ENCODE measurements at places on chromosomes 13 and 19.

DNA sequence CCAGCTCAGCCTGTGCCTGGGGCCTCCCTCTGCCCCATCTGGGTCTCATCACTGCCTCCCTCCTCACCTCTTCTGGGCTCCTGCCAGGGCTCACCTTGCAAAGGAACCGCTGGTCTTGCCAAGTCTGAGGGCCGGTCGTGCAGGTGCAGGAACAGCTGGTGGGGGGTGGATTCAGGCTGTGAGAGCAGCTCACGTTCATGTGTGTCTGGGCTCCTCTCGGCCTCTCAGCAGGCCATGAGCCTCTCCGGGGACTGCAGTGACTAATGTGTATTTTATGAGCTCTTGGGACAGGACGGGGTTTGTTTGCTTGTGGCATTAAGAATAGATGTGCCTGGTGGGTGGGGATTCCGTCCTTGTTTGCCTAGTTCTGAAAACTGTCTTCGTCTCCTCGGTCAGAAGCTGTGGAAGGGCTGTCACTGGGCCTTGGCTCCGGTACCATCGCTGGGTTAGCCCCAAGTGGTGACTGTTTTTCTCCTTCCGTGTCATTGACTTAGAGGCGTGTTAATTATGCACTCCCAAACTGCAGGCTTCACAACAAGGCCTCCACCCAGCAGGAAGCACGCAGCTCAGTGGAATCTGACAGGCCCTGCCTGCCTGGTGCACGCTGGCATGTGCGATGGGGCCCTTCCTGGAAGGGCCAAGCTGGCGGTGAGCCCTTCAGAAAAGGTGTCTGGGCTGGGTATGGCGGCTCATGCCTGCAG lies 77.6 kb downstream of the KDM4B start:
- DNase-seq, result peak; percentile 36

DNA sequence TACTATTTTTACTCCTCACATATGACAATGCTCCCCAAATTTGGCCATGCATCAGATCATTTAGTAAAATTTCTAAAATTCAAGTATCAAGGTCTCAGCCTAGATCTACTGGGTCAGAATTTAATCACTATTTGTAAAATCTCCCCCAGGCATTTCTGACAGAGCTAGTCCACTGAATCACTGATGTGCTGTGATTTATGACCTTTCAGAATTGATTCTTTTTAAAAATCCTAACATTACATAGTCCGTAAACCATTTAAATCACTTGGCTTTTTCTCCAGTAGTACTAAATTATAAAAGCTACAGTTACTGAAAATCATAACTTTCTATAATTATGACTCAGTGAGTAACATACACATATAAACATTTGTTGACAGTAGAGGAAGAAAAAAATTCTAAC lies 92.8 kb upstream of the RAP2A start:
- DNase-seq, result no peak

- DNase-seq, result peak; percentile 65
Observed at GRCh38 chr13:50910485-50910805, 854 bp downstream of the RNASEH2B start.

DNA sequence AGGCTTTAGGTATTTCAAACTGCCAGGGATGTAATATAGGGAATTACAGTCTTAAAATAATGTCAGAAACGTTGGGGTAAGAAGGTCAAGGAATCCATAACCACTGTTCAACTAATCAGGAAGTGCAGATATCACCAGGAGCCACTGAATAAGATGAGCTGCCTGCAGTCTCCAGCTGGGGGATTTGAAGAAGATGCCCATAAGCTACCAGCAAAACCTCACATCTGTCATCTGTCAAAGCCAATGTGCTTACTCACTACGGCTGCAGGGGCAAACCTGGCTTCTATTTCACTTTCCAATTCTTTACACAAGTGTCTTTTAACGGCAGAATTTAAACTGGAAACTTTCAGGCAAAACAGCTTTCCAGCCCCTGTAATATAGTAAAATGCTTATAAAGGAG lies 1410.1 kb upstream of the ATXN8OS start:
- DNase-seq, result no peak

DNA sequence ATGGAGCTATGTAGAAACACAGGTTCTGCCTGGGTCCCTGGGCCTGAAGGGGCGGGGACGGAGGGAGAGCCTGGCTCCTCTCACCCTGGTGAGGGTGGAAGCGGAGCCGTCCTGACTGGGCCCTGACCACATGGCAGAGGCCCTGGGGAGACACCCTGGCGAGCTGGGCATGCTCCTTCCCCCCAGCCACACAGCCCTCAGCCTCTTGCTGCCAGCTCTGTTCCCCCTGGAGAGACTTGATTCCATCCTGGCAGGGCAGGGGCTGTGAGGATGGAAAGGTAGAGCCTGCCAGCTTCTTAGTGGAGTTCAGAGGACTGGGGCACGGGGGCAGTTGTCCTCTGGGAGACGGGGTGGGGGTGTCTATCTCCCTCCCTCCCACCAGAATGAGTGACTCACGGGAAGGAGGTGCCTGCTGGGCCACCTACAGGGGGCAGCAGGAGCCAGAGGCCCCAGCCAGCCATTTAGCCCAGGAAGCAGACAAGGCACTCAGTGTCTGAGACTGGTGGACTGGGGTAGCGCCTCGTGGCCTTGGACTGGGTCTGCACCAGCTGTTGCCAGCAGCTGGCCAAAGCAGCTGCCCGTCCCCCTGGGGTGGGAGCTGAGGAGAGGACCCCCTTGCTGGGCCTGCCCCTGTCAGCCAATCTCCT lies 22.8 kb upstream of the RNF17 start:
- no peak for DNase-seq

- DNase-seq, result no peak
Observed at GRCh38 chr19:54189145-54189734, at the start of gene MBOAT7. Gene MBOAT7 (minus strand): TSS chr19:54189580. CDS start chr19:54188508, 1,072 bp downstream.

GRCh38 chr13:51981355-51981754 lies 29.9 kb downstream of the ATP7B start:
- no peak for DNase-seq

- no peak for DNase-seq
Observed at GRCh38 chr13:66106246-66106645, 1123.9 kb downstream of the PCDH9 start.
